Nasal cavity respiratory epithelium epithelial cell of viscerocranial mucosa (primary cell): ENCODE measurements at places on chromosomes 11 and 22. TPM values are rescaled to one million over a fixed set of nuclear protein-coding genes. Genes with fewer than 3 reads are reported as not detected.

The ZNF214 gene
- total RNA-seq: 2.1 TPM in 2 replicates

The OR8K5 gene
- not detected in 2 replicates for total RNA-seq

The RELA gene
- total RNA-seq: 15.0 and 24.8 TPM in 2 replicates

The TRIM51 gene
- not detected in 2 replicates for total RNA-seq

The TECTA gene
- total RNA-seq: under 0.01 and 0.43 TPM in 2 replicates

The NXPE1 gene
- not detected in 2 replicates for total RNA-seq

The SLC22A9 gene
- not detected in 2 replicates for total RNA-seq
